Mesenteric fat pad (tissue), 1 donor: ENCODE measurements at places on chromosomes 13 and 19. TPM values are rescaled to one million over a fixed set of nuclear protein-coding genes. Genes with fewer than 3 reads are reported as not detected.

Gene TMEM272
- 0.32 TPM for total RNA-seq

Gene ZNF69
- total RNA-seq = 6.4 TPM

Gene ZNF667
- 3.4 TPM for total RNA-seq

GRCh38 chr13:41568143-41568971, 111.0 kb downstream of the RGCC start:
- DNase-seq = no peak

DNA sequence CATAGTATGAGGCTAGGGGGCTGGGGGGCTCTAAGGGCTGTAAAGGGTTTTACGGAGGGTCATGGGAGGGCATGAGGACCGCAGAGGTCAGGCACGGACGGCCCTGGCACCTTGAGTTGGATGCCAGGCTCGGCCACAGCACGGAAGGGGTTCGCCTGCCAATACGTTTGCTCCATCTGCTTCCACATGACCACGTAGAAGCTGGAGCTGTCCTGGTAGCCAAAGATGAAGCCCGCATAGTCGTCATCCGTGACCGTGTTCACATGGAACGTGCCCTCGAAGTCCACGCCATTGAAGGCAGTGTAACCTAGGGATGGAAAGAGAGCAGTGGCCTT, 6.4 kb downstream of the COMP start:
- DNase-seq = no peak

- DNase-seq = no peak
Measured at GRCh38 chr19:3768015-3768747, 3.8 kb downstream of the RAX2 start.

GRCh38 chr19:12769689-12770088, 5.7 kb downstream of the HOOK2 start:
- DNase-seq = no peak

- DNase-seq = no peak
Measured at GRCh38 chr19:42021185-42021584, 27.2 kb upstream of the ATP1A3 start.

GRCh38 chr13:60887711-60888110, 490.7 kb downstream of the TDRD3 start:
- no peak for DNase-seq

GRCh38 chr13:111626371-111627305, 306.2 kb downstream of the TEX29 start:
- DNase-seq = no peak

- DNase-seq = no peak
Measured at GRCh38 chr13:99526549-99526948, 25.3 kb downstream of the TM9SF2 start.

- DNase-seq = no peak
Measured at GRCh38 chr13:26601669-26602068, 44.2 kb downstream of the WASF3 start.

DNA sequence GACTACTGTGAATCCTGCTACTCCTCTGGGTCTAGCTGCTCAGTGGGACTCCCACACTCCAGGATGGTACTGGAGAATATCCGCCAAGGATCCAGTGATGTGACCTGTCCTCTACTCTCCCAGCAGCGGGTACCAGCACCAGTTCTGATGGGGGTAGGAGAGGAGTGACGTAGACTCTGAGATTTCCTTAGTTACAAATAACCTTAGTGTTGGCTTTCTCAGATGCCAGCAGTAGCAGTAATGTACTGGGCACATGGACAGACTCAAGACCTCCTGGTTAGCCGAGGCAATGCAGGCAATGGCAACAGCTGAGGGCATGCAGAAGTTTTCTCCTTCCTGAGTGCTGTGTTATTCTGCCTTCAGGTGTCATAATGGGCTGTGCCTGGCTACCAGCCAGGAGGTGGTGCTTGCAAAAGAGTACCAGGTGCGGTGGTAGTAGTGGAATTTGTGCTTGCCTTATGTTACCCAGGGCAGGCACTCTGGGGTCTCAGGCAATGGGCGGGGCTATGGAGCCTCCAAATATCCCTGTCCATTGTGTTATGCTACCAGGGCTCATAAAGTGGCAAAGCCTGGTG, 105.3 kb upstream of the KLF5 start:
- DNase-seq = no peak

- DNase-seq = no peak
Measured at GRCh38 chr19:38210458-38210987, 13.5 kb downstream of the DPF1 start.
